ENCODE measurements at places on chromosomes 7 and 10.

DNA sequence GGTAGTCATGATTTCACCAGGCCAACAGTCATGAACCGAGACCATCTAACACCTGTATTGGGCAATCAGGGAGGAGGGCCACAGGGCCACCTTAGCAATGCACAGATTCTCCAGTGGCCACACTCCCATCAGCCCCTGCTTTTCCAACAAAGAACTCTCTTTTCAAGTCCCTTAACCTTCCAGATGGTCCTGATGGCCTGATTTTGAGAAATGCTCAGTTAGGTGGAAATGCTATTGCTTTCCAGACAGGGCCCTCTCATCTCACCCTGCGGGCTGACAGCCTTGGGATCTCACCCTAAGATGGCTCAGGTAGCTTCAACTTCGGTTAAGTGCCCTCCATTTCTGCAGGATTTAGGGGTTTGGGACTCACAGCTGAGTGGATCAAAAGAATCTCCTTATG, 131.9 kb upstream of the PRR15 start:
- DNase-seq, result no peak

- DNase-seq, result no peak
Measured at GRCh38 chr10:48271047-48271730, 3.3 kb downstream of the FRMPD2 start.

DNA sequence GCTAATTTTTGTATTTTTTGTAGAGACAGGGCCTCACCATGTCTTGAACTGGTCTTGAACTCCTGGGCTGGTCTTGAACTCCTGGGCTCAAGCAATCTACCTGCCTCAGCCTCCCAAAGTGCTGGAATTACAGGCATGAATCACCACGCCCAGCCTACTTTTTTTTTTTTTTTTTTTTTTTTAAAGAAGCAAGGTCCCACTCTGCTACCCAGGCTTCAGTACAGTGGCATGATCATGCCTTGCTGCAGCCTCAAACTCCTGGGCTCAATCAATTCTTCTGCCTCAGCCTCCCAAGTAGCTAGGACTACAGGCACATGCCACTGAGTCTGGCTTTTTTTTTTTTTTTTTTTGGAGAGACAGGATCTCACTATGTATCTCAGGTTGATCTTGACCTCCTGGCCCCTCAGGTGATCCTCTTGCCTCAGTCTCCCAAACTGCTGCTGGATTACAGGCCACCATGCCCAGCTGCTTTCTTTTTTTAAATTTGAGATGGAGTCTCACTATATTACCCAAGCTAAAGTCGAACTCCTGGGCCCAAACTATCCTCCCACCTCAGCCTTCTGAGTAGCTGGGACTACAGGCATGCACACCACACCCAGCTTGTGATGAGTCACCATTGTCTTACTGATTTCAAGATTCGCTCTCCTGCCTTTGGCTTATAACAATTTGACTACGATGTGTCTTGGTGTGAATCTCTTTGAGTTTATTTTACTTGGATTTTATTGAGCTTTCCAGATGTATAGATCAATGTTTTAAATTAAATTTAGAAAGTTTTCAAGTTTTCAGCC, 9.0 kb downstream of the RPEL1 start:
- DNase-seq, result no peak

DNA sequence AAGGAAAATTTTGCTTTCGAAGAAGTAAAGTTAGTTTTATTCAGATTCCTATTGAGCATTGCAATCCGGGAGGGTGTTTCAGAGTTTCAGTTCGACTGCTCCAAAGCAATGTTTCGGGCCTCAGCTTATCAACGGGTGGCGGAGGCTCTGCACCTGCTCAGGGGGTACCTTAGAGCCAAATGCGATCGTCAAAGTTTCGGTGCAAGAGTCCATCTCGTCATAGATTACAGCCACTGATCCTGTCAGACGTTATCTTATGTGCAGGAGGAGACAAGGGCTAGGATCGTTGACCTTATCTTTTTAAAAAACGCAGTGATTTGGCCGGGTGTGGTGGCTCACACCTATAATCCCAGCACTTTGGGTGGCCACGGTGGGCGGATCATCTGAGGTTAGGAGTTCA, 3.8 kb upstream of the COX19 start:
- DNase-seq, result no peak

DNA sequence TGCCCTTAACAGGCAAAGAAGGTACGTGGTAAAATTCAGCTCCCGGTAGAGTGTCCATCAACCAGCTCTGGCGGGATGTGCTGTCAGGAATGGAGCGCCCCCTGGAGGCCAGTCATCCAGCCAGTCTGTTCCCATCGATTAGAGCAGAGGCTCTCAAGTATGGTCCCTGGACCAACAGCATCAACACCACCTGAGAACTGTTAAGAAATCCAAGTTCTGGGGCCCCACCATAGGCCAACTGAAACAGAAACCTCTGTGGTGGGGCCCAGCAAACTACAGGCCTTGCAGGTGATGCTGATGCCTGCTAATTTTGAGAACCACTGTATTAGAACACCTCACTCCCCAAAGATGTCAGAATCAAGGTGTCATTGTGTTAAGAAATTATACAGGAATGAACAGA, 109.2 kb downstream of the DPY19L1 start:
- DNase-seq, result peak; percentile 54

DNA sequence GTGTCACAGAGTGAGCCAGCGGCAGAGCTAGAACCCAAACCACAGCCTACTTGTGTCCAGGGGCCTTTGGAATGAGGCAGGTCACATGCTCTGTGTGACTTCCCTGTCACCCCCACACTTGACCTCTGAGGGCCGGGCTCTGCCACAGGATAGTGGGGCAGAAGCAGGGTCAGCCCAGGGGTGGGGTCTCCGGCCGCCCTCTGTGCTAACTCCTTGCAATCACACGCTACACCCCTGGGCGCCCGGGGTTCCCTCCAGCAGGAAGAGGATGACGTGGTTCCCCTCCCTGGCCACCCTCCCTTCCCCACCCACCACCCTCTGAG, 19.8 kb downstream of the TECPR1 start:
- DNase-seq, result no peak

GRCh38 chr7:5397736-5398135, 25.9 kb downstream of the TNRC18 start:
- DNase-seq, result no peak

GRCh38 chr10:23496727-23497126, 57.9 kb downstream of the OTUD1 start:
- no peak for DNase-seq

GRCh38 chr7:70881167-70881847, 250.6 kb upstream of the GALNT17 start:
- DNase-seq, result no peak

DNA sequence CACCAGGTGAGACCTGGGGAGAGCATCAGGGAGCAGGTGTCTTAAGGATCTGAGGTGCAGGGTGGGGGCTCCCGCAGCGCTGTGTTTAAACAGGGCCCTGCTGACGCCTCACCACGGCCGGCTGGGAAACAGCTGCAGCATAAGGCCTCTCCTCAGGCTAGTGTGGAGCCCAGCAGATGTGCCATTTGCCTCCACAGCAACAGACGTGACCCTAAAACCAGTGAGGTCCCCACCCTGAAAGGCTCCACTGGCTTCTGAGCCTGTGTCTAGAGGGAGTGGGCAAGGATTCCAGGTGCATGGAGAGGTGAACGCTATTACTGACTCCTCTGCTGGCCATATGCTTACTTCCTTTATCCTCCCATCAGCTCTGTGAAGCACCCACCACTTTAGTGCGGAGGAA, 47.8 kb downstream of the SYPL1 start:
- DNase-seq, result no peak

DNA sequence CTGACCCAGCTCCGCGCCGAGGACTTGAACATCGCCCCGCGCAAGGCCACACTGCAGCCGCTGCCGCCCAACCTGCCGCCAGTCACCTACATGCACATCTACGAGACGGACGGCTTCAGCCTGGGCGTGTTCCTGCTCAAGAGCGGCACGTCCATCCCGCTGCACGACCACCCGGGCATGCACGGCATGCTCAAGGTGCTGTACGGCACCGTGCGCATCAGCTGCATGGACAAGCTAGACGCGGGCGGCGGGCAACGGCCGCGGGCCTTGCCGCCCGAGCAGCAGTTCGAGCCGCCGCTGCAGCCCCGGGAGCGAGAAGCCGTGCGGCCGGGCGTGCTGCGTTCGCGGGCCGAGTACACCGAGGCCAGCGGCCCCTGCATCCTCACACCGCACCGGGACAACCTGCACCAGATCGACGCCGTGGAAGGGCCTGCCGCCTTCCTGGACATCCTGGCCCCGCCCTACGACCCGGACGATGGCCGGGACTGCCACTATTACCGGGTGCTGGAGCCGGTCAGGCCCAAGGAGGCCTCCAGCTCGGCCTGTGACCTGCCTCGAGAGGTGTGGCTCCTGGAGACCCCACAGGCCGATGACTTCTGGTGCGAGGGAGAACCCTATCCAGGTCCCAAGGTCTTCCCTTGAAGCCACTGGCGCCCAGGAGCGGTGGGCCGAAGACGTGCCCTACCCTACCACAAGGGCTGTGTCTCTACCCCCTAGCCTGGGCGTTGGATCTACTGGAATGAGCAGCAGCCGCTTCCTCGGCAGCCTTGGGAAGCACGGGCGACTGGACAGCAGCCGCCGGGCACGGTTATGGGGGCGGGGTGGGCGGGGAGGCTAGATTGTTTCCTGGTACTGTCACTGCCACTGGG, 945 bp downstream of the ADO start:
- peak; percentile 51 for DNase-seq

- no peak for DNase-seq
Measured at GRCh38 chr10:115998301-115998700, 274.7 kb downstream of the GFRA1 start.

GRCh38 chr10:3287572-3288445, 115.2 kb upstream of the PITRM1 start:
- DNase-seq, result no peak
